ENCODE measurements at places on chromosomes 7 and 10.

DNA sequence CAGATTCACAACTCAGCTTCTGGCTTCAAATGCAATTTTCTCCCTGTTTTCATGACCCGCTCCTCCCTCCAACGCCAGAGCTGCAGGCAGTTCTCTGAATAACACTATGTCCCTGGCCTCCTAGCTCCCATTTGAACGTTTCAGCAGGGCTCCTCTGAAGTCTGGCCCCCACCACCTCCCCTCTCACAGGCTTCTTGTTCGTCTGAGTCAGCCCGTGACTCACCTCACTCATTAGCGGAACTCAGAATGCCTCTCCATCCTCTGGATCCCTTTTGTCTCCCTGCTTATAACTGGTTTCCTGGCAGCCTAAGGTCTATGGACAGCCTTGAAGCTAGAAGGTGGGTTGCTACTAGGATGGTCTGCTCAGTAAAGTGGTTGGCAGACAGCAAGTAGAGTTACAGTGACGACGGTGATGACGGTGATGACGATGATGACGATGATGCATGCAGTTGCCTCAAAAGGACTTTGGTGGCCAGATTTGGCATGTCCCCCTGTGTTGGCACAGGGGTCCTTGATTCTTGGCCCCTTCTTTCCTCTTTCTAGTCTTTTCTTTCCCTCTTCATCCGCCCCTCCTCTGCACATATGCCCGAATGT lies 83.3 kb upstream of the MKLN1 start:
- peak; percentile 76 for DNase-seq

- DNase-seq: no peak
Observed at GRCh38 chr10:528173-529165, 161.0 kb downstream of the DIP2C start.

- DNase-seq: no peak
Observed at GRCh38 chr7:24706211-24707170, 50.8 kb downstream of the GSDME start.

GRCh38 chr7:134678115-134678514 lies 31.5 kb downstream of the BPGM start:
- no peak for DNase-seq

- no peak for DNase-seq
Observed at GRCh38 chr7:46707973-46708372, 786.9 kb upstream of the IGFBP3 start.

GRCh38 chr7:1943933-1944618 lies 274.0 kb downstream of the ELFN1 start:
- no peak for DNase-seq
